ENCODE measurements at places on chromosomes 12 and 14. TPM values are rescaled to one million over a fixed set of nuclear protein-coding genes. Genes with fewer than 3 reads are reported as not detected.

DNA sequence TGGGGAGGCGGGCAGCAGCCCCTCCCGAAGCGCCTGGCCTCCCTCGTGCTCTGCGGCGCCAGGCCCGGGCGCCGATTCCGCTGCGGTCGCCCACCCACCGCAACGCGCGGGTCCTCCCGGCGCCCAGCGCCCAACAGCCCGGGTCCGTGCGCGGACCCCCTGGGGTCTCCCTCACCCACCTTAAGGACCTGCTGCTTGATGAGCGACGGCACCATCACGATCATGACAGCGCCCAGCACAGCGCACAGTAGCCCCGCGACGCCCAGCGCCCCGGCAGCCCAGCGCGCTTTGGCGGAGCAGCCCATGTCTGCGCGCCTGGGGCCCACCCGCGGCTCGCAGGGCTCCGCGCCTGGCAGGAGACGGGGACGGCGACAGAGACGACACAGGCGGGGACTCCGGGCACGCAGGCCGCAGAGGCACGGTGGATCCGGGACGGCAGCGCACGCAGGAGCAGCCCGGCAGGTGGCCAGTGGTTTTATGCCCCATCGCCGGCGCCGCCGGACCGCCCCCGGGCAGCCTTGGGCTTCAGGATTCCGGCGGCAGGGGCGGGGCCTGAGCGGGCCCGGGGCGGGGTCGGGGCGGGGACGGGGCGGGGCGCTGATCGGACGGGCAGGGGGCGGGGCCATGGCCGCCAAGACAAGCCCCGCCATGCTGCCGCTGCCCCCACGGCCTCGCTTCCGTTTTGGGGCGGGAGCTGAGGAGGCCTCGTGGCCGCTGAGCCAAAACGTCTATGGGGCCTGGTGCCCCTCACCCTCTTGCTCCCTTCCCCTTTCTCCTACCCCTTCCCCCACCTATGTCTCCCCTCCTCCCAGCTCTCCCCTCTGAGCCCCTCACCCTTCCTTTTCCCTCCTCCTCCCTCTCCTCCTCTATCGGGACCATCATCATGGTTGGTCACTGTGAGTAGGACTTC is at the start of gene SCARB1:
Gene SCARB1, minus strand, starts transcription at position 449 of the 910 bp plus-strand sequence. Its CDS starts 144 bp downstream, at position 305.
- peak; percentile 87 for DNase-seq

Gene MORN3
- not detected for total RNA-seq

- no peak for DNase-seq
Measured at GRCh38 chr12:69527506-69528272, 57.5 kb downstream of the FRS2 start.

GRCh38 chr12:19158923-19159322 is 29.4 kb downstream of the PLEKHA5 start:
- DNase-seq, result no peak

Gene RILPL2
- 10.1 TPM for total RNA-seq

Gene FZD10
- total RNA-seq, result 1.4 TPM

GRCh38 chr14:104821971-104822608 is 21.2 kb downstream of the ZBTB42 start:
- DNase-seq, result peak; percentile 12

DNA sequence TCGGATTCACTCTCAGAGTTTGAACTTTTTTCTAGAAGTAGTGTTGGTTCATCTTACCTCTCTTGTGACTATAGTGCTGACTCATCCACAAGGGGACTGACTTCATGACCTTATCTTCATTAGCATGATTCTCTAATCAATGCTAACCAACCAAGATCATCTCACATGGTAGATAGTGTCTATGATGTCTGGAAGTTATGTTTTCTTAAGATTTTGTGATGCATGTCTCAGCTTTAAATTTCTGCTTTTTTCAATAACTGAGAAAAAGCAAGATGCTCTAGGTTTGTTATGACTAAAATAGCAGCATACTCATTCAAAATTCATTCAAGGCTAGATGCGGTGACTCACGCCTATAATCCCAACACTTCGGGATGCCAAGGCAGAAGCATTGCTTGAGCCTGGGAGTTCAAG is 12.3 kb upstream of the SLC35E3 start:
- DNase-seq, result no peak

Gene KRT76
- total RNA-seq, result not detected
